ENCODE measurements at places on chromosomes 13 and 19. TPM values are rescaled to one million over a fixed set of nuclear protein-coding genes. Genes with fewer than 3 reads are reported as not detected.

The MCOLN1 gene
- 18.5 TPM for total RNA-seq

The HAUS5 gene
- total RNA-seq = 3.9 TPM

The APOE gene
- 18.9 TPM for total RNA-seq

The NPHS1 gene
- not detected for total RNA-seq

The DMPK gene
- total RNA-seq = 275 TPM

The MCF2L gene
- 49.5 TPM for total RNA-seq

The B3GNT3 gene
- not detected for total RNA-seq

The ILF3 gene
- total RNA-seq = 118 TPM

The CDX2 gene
- not detected for total RNA-seq

The DMKN gene
- total RNA-seq = 16.1 TPM
